ENCODE measurements at places on chromosomes 16 and 17. TPM values are rescaled to one million over a fixed set of nuclear protein-coding genes. Genes with fewer than 3 reads are reported as not detected.
A peak's percentile ranks its signal among the peaks of the same experiment; 100 is the strongest.

The HES7 gene
- 0.47 TPM for total RNA-seq

- peaks cover 70% of the 10 kb centered on the region for H3K27me3 ChIP-seq
- DNase-seq, result no peak
- no peaks in the 10 kb centered on the region for H3K4me1 ChIP-seq
- no peak overlapping the region for H3K27ac ChIP-seq
- H3K4me3 ChIP-seq, result no peak overlapping the region
Observed at GRCh38 chr17:57739402-57740234, 5.5 kb downstream of the CCDC182 start.

The ADAT1 gene
- total RNA-seq, result 65.8 TPM

The KRTAP4-1 gene
- not detected for total RNA-seq

DNA sequence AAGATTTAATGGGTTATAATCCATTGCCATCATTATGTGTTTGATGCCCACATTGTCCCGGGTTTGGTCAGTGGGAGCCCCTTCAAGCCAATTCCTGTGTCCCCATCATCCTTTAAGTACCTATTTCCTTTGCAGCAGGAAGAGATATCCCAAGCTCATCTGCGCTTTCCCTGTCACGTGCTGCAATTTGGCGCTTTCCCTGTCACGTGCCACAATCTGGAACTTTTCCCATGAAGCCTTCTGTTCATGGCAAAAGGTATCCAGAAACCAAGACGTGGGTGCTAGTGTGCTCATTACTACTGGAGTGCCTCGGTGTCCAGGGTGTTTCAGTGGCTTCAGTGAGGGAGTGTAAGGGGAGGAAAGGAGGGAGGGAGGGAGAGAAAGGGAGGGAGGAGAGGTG is 168.5 kb downstream of the NPIPB11 start:
- no peak overlapping the region for H3K4me3 ChIP-seq
- DNase-seq, result no peak
- peaks cover 3% of the 10 kb centered on the region for H3K4me1 ChIP-seq

DNA sequence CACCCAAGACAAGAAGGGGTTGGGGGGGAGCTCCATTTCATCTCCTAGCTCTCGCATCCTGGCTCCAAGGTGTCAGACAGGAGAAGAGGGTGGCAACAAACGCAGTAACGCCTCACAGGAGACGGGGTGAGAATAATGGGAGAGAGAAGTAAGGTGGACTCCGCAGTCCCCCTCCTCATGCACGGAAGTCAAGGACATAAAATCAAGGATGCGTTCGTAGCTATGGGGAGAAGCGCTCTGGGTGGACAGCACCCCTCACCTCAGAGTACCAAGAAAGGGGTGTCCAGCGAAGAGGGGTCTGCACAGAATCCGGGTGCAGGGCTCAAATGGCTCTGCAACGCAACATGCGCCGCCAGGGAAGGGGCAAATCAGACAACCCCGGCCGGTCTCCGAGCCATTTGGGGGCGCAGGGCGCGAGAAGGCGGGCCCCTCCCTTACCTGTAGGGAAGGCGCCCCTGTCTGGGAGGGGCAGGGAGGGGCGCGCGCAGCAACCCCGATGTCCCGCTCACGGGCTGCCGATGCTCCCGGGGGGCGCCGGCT is 555 bp downstream of the HDAC5 start:
- peaks cover 16% of the 10 kb centered on the region for H3K4me1 ChIP-seq
- peak overlapping the region; percentile 86 for H3K27ac ChIP-seq
- peak overlapping the region; percentile 83 for H3K4me3 ChIP-seq

DNA sequence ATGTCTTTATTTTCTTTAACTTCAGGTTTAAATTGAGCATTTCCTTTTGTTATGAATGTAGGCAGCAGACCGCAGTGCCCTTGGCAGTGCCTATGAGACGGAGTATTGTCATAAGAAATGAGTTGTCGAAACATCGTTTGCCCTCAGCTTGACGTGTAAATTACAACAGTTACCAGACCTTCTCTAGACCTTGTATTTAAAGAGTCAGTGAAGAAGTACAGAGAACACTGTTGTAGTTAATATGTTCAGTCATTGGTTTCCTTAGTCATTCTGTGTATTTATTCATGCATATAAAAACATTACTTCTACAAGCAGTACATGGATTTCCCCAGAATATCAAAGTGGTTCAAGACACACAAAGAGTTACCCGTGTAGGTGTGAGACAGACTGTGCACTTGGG is 19.0 kb downstream of the IRF8 start:
- H3K27me3 ChIP-seq, result no peaks in the 10 kb centered on the region
- peaks cover 2% of the 10 kb centered on the region for H3K36me3 ChIP-seq
- no peak for DNase-seq
- H3K4me1 ChIP-seq, result peaks cover 5% of the 10 kb centered on the region
- H3K4me3 ChIP-seq, result no peak overlapping the region

DNA sequence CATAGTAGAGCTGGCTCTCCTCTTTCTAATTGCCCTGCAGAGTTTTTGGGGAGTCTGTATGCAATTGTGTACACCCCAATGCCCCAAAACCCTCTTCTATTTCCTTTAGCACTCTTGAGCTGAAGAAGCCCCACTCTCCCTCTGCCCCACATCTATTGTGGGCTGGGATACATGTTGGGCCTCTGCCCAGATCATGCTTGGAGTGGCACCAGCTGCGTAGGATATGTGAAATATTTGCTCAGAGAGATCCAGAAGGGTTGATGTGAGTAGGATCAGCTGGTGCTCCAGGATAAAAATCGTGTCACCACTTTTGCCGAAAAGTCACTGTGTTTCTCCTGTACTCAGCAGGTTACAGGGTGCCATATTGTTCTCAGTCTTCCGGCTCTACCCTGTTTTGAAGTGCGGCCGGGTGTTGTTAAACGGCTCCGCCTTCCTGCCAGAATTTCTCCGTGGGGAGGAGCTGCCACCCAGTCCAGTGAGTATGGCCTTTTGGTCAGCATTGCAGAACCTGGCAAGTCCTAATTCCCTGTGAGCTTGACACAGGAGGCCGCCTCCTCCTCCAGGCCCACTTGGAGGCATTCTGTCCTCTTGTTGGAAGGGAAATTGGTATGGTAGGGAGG is 664.5 kb downstream of the WWOX start:
- H3K36me3 ChIP-seq, result no peaks in the 10 kb centered on the region
- DNase-seq, result no peak
- H3K27me3 ChIP-seq, result no peaks in the 10 kb centered on the region
- H3K4me3 ChIP-seq, result no peak overlapping the region
- H3K27ac ChIP-seq, result no peak overlapping the region

The CDH16 gene
- not detected for total RNA-seq

The NLGN2 gene
- total RNA-seq, result 30.3 TPM

- no peak for DNase-seq
- no peaks in the 10 kb centered on the region for H3K36me3 ChIP-seq
- H3K4me3 ChIP-seq, result no peak overlapping the region
- H3K4me1 ChIP-seq, result peaks cover 3% of the 10 kb centered on the region
- no peak overlapping the region for H3K27ac ChIP-seq
Observed at GRCh38 chr16:50121721-50122445, 31.2 kb upstream of the TENT4B start.

The ZSCAN10 gene
- total RNA-seq, result 0.34 TPM
